ENCODE measurements at places on chromosomes 12 and 14.

DNA sequence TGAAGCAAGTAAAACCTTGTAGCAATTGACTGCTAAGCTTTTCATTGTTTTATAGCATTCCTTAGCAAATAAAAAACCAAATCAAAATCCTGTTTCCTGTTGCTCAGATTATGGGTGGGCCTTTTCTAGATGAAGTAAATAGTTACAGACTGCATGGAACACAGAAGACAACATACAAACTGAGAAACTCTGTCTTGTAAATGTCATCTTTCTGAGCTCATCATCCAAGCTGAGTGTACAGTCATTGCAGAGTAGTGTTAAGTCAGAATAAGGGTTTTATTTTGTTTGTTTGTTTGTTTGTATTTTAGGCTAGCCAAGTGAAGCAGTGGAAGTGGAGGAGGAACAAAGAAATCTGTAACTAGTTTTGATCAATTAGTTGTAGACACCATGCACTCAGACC is 24.4 kb upstream of the BTG1 start:
- DNase-seq, result no peak

DNA sequence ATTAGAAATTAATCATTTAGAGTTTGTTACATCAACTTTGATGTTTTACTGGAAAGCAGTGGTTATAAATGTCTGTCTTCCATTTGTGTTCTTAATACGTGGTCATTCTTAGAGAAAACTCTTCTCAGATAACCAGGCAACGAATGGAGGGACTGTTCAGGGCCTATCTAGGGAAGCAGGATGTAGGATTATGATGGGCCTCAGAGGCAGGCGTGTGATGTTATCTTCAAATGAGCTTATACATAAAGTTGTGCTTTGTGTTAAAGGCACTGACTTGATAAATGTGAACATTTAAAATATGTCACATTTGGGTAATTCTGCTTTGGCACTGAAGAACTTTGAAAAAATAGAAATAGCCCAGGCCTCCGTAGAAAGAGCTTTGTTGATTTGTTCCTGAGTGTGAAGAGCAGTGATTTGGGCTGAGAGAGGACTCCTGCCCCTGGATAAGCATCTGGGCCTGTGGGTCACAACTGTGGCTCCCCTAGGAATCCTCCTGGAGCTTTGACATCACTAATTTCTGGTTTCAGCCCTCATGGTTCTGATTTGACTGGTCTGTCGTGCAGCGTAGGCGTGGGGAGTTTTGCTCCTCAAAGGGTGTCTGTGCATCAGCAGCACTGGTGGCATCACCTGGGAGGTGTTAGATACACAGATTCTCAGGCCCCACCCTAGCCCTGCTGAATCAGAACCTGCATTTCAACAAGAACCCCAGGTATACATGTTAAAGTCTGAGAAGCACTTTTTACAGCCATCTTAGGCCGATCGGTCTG is 55.4 kb downstream of the SAMD4A start:
- DNase-seq, result no peak

GRCh38 chr12:11746940-11747716 is 97.7 kb downstream of the ETV6 start:
- DNase-seq, result no peak

GRCh38 chr12:11826574-11826973 is 177.1 kb downstream of the ETV6 start:
- DNase-seq, result no peak

DNA sequence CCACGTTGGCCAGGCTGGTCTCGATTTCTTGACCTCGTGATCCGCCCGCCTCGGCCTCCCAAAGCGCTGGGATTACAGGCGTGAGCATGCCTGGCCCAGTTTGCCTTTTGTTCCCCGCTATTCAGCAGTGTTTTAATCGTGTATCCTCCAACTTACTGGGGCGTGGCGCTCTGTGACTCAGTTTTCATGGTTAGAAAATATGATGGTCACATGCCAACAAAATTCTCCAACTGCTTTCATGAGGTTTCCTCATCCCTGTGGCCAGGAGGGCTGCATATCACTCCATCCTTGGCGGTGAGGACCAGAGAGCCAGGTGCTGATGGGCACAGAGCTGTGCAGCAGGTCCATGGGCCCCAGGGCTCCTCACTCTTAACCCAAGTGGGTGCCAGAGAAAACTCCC is 33.0 kb upstream of the PRMT8 start:
- no peak for DNase-seq

DNA sequence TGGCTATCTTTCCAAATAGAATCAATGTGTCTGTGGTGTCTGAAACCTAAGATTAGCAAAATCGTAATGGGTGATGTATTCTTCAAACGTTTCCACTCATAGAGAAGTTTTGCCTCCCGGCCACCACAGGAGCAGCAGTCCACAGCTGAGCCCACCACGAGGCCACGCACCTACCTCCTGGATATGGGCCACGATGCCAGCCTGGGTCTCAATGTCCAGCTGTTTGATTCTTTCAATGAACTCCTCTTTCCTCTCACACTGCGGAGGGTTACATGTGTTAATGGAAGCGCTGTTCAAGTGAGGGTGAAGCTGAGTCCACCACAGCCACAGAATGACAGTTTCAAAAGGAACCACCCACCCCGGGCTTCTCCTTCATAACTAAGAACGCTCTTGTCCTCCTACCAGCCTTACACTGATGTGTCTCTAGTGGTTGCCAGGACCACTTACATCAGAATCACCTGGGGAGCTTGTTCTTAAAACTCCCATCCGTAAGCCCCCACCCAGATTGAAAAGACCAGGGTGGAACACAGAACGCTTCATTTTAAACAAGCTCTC is 75.3 kb downstream of the CCDC88C start:
- DNase-seq, result no peak

DNA sequence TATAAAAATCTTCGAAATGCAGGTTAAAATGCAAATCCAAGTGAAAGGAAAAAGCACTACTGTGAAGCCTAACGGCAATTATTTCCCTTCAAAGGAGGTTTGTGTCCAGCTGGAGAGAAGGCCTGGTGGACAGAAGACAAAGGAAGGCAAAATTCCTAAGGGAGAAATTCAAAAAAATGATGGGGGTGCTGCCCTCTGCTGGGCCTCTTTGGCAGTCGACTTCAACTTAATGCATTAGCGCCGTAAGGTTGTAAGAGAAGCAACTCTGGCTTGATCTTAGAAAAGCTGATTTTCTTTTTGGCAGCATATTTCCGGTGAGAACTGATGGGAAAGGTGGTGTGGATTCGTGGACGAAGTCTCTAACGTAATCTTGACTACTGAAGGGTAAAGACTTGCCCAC is 34.3 kb upstream of the CHFR start:
- no peak for DNase-seq

GRCh38 chr12:62748941-62749468 is 185.9 kb downstream of the PPM1H start:
- no peak for DNase-seq

- DNase-seq, result no peak
Observed at GRCh38 chr12:62576503-62576902, 109.9 kb downstream of the MON2 start.

DNA sequence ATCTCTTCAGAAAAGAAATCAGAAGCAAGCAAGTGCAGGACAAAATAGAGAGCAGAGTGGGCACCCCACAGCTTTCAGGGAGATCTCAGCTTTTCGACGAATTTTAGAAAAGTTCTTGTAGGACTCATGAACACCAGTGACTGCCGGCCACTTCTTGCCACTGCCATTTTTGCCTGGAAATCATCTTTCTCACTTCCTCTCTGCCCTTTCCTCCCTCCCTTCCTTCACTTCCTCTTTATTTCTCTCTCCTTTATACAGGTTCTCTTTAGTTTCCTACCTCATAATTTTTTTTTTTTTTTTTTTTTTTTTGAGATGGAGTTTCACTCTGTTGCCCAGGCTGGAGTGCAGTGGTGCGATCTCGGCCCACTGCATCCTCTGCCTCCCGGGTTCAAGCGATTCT is 185.6 kb downstream of the APAF1 start:
- no peak for DNase-seq

GRCh38 chr12:65653946-65654629 is 170.2 kb upstream of the HMGA2 start:
- no peak for DNase-seq

GRCh38 chr12:46265734-46266133 is 3.1 kb downstream of the SLC38A1 start:
- DNase-seq, result no peak

DNA sequence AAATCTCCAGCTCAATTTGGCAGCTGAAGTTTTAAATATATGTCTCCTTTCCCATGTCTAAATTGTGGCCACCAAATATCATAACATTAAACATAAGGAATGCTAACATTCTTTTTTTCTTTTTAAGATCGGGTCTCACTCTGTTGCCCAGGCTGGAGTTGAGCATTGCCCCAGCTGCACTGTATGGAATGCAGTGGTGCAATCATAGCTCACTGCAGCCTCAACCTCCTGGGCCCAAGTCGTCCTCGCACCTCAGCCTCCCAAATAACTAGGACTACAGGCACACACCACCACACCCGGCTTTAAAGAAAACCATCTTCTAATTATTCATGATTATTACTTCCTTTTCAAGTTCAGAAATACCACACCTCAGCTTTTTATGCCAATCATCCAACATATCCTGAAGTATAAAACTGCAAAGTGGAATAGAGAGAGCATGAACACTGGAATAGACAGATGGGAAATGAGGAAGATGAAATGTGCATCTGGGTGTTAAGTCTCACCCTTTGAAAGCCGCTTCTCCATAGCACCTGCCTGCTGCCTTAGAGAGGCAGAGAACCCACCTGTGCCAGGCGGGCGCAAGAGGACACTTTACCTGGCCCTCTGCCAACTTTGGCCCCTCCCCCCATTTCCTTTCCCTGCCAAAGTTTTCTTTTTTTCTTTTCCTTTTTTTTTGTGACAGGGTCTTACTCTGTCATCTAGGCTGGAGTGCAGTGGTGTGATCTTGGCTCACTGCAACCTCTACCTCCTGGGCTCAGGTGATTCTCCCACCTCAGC is 2.8 kb upstream of the EML1 start:
- DNase-seq, result no peak

Data from liver (tissue), 10 donors.